ENCODE measurements at places on chromosomes 7 and 10. TPM values are rescaled to one million over a fixed set of nuclear protein-coding genes. Genes with fewer than 3 reads are reported as not detected.

The ADRA2A gene
- total RNA-seq = 1.7 TPM

The GNGT1 gene
- 0.63 TPM for total RNA-seq

The SYCE1 gene
- total RNA-seq = not detected

The HHEX gene
- 4.8 TPM for total RNA-seq

The CYP3A7 gene
- total RNA-seq = not detected

The CUBN gene
- total RNA-seq = 0.46 TPM

The PDK4 gene
- 0.31 TPM for total RNA-seq

The MSMB gene
- total RNA-seq = not detected

The PHKG1 gene
- total RNA-seq = not detected

The LIPK gene
- total RNA-seq = not detected

The MACROH2A2 gene
- total RNA-seq = 35.4 TPM

The FANK1 gene
- total RNA-seq = 2.8 TPM

The NEBL gene
- 9.7 TPM for total RNA-seq

The NUP205 gene
- 149 TPM for total RNA-seq

The MBL2 gene
- not detected for total RNA-seq

The NUP42 gene
- total RNA-seq = 40.8 TPM

The DENND10 gene
- total RNA-seq = 60.6 TPM

The PNLIP gene
- total RNA-seq = 1.9 TPM

The NPFFR1 gene
- total RNA-seq = 0.05 TPM

The GIMAP4 gene
- total RNA-seq = 0.28 TPM

The MMD2 gene
- total RNA-seq = not detected

The TMEM178B gene
- 22.3 TPM for total RNA-seq

The ALOX5 gene
- 4.4 TPM for total RNA-seq

The COMTD1 gene
- total RNA-seq = 49.5 TPM

The SUN3 gene
- not detected for total RNA-seq

The H2BK1 gene
- total RNA-seq = not detected

The TMEM213 gene
- 0.11 TPM for total RNA-seq

The UNCX gene
- not detected for total RNA-seq

The TMEM254 gene
- 18.5 TPM for total RNA-seq

The CARD11 gene
- total RNA-seq = 35.5 TPM

The APBB1IP gene
- 0.16 TPM for total RNA-seq

The FAM53B gene
- total RNA-seq = 21.3 TPM

The PSMA2 gene
- total RNA-seq = 219 TPM

The FAM20C gene
- 49.1 TPM for total RNA-seq

The TCTN3 gene
- 29.3 TPM for total RNA-seq

The ACTR3C gene
- 1.5 TPM for total RNA-seq

The HIP1 gene
- 86.3 TPM for total RNA-seq

Data from WTC11 (cell line).